ENCODE measurements at places on chromosomes 1 and 21. TPM values are rescaled to one million over a fixed set of nuclear protein-coding genes. Genes with fewer than 3 reads are reported as not detected.
A peak's percentile ranks its signal among the peaks of the same experiment; 100 is the strongest.

DNA sequence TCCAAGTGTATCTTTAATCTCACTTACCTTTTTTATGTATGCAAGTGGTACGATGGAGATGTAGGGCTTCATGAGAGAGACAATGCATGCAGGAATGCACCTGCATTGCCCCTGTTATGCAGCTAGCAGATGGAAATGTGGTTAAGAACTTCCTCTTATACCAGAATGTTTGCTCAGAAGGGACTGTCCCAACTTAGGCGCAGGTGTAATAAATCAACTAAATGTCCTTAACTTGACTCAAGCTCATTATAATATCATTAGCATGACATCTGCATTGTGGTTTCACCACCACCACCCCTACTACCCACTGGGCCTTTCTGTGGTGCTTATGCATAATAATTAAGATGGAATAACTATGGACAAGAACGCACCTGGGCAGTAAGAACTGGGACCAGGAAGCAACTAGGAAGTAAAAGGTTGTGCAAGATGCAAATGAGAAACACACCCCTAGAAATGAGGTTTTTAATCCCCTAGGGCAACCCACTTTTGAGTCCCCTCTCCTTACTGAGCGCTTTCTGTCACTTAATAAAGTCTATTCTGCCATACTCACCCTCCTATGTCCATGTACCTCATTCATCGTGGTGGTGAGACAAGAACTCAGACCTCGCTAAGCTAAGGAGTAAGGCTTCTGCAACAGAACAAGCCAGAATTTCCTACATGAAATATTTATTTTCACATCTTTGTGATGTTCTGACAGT, 1103.3 kb upstream of the B3GALT2 start:
- H3K27ac ChIP-seq: no peak overlapping the region
- no peaks in the 10 kb centered on the region for H3K36me3 ChIP-seq
- H3K4me1 ChIP-seq: no peaks in the 10 kb centered on the region

GRCh38 chr1:156673387-156674121, 3.7 kb downstream of the NES start:
- no peaks in the 10 kb centered on the region for H3K36me3 ChIP-seq
- no peak for DNase-seq
- H3K27ac ChIP-seq: peak overlapping the region; percentile 72
- peaks cover 15% of the 10 kb centered on the region for H3K27me3 ChIP-seq

- no peak for DNase-seq
- no peaks in the 10 kb centered on the region for H3K36me3 ChIP-seq
- no peak overlapping the region for H3K4me3 ChIP-seq
- no peaks in the 10 kb centered on the region for H3K4me1 ChIP-seq
- no peaks in the 10 kb centered on the region for H3K27me3 ChIP-seq
These were observed 437.8 kb downstream of the LTN1 start for GRCh38 chr21:28554660-28555475.

GRCh38 chr1:25458541-25459298, 28.0 kb downstream of the MACO1 start:
- no peak for DNase-seq
- H3K4me1 ChIP-seq: no peaks in the 10 kb centered on the region
- H3K27me3 ChIP-seq: no peaks in the 10 kb centered on the region
- H3K4me3 ChIP-seq: no peak overlapping the region
- H3K27ac ChIP-seq: no peak overlapping the region
- peaks cover 10% of the 10 kb centered on the region for H3K36me3 ChIP-seq

DNA sequence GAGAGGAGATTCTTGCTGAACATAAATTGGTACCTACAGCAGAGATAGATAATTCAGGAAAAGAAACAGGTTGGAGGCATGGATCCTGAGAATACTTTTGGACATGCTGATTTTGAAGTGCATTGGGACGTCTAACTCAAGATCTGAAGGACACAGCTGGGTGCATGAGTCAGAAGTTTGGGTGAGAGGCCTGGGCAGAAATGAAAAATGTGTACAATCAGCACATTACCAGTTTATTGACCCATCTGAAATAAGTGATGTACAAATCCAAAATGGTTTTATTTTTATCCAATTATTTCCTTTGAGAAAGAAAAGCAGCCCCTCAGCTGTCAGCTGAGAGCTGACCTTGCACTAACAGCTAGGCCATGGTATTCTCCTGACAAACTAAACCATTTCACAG, 975.2 kb upstream of the B3GALT2 start:
- no peaks in the 10 kb centered on the region for H3K27me3 ChIP-seq
- H3K27ac ChIP-seq: no peak overlapping the region
- H3K36me3 ChIP-seq: no peaks in the 10 kb centered on the region
- H3K4me1 ChIP-seq: no peaks in the 10 kb centered on the region

The DYNLT4 gene
- not detected for total RNA-seq

The ITGB3BP gene
- 12.2 TPM for total RNA-seq
